Omental fat pad (tissue), 4 donors: ENCODE measurements at places on chromosomes 2 and 18.

- no peak for DNase-seq
Measured at GRCh38 chr18:5197032-5197434, at the start of gene AKAIN1. Gene AKAIN1, minus strand, starts transcription at chr18:5197257. Its CDS starts 204 bp downstream, at chr18:5197053.

GRCh38 chr2:227479865-227480475, 8.0 kb downstream of the AGFG1 start:
- no peak for DNase-seq

GRCh38 chr2:136243638-136244535, 125.9 kb upstream of the CXCR4 start:
- no peak for DNase-seq

- no peak for DNase-seq
Measured at GRCh38 chr2:144151851-144152250, 368.1 kb downstream of the ZEB2 start.

- no peak for DNase-seq
Measured at GRCh38 chr18:54792079-54792478, 36.2 kb upstream of the RAB27B start.

DNA sequence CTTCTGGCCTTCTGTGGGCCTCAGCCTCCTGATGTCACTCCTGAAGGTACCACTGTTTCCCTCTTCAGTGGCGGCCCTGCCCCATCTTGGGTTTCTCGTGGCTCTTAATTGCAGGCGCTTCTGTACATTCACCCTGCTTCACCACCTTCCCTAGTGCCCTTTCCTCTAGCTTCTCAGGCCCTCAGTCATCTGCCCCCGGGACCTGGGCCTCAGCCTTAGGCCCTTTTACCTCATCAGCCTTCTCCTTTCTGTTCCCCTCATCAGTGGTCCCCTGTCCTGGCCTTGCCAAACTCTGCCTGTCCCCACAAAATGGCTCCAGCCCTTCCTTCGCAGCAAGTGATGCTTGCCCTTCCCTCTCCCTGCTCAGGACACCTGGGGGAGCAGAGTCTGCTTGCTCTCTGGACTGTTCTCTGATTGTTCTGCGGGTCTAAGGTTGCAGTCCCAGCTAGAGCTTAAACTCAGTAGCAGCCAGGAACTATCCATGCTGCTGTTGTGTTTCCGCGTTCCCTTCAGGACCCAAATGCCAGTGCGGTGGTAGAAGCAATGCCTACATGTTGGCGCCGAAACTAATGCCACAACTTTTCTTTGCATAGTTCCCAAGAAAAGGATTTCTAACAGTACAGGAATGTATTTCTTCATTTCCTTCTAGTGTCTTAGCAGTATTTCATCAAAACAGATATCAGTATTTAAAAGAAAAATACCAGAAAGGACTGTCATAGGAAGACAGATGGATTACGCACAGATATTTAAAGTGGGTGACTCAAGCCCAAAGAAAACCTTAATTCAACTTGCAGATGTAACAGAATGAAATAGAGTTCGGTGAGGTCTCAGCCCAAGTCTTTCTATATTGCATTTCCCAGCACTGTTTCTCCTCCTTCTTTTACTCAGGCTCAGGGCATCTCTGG, 7.5 kb downstream of the ASB1 start:
- no peak for DNase-seq

DNA sequence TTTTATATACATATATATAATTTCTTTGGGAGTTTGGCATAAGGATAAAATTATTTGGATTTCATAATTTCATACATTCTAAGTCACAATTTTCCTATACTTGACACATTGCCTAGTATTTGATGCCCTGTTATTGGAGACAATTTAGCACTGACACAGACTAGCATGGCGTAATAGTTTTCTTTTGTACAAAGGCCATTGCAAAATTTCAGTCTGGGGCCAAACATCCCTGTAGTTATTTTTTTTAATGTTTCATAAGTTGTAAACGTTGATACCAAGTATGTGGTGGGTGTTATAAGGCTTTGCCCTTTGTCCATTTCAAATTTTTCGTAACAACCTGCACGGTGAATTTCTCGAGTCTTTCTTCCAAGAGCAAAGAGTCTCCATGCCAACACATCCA, 95.7 kb upstream of the NRP2 start:
- DNase-seq: no peak

GRCh38 chr2:143762176-143762928, 633.1 kb downstream of the ARHGAP15 start:
- DNase-seq: no peak

DNA sequence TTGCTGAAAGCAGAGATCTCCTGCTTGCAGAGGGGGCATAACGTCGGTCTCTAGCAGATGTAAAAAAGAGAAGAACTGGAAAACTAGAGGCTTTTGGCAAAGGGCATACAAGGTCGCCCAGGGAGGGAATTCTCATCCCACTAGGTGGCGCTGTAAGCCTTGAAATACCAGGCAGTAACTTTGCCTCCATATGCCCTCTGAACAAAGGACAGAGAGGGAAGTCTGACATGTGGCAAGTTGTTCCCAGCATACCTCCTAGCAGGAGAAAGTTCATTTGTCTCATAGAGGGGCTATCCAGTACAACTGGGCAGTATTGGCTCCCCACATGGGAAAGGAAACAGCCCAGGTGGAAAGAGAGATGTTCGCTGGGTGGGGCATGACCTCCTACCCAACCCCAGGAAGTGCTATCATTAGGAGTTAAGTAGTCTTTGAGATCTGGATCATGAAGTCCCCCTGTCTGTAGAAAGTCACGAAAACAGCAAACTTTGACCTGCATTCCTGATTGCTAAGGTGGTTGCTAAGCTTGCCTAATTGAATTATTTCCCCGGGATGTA, 39.9 kb downstream of the STK17B start:
- DNase-seq: peak; percentile 29

DNA sequence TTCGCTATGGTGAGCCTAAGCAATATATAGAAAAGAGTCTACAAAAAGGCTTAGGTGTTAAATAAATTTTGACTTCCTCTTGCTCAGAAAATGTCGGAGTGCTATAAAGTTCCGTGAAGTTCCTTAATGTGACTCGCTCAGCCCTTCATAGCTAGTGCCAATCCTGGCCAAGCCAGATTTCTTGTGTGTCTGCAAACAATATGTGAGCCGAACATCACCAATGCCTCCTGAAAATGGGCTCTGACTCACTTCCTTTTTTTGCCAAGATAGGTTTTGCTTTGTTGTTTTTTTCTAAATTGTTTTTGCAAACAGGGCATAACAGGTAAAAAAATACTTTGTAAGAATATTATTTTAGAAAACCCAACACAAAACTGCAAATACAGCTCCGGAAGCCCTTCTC, 26.1 kb downstream of the CDC42EP3 start:
- DNase-seq: no peak

GRCh38 chr18:63844254-63844653, 43.3 kb upstream of the SERPINB2 start:
- DNase-seq: no peak

DNA sequence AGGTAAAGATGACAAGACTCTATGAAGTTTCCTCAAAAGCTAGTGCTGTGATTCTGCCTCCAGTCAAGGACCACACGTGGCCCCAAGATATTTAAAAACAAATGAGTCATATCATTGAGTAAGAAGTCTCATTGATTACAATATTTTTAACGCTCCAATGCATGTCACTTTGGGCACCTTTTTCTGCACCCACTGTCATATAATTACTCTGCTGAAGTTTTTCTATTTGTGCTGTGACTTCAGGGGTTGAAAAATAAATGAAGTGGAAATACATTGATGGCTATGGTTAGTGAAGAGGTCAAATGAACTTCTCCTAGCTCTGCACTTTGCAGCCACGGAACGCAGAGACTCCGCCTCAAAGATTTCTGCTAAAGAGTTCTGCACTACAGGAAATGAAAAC, 344.3 kb upstream of the KYNU start:
- no peak for DNase-seq

DNA sequence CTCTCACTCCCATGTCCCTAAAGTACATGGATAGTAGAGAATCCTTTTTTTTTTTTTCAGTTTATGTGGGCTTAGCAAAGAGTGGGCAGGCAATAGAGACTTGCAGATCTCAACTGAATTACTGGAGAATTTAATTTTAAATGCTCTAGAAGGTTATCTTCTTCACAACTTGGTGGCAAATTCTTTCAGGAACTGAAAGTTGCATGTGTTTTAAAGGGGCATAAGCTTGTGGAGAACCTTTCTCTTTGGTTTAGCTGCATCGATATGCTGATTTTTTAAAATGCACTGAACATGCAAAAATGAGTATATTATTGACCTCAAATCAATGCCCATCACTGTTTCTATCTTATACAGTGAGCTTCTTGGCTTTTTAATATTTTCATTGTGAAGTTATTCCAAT, 24.9 kb upstream of the GALNT3 start:
- DNase-seq: no peak

GRCh38 chr2:203453858-203454451, 81.1 kb downstream of the RAPH1 start:
- DNase-seq: no peak

GRCh38 chr2:8837795-8838140, 355 bp upstream of the KIDINS220 start:
- no peak for DNase-seq

GRCh38 chr2:188986839-188987238, 12.7 kb downstream of the COL3A1 start:
- DNase-seq: no peak

GRCh38 chr2:2464094-2464493, 133.0 kb upstream of the MYT1L start:
- DNase-seq: no peak

DNA sequence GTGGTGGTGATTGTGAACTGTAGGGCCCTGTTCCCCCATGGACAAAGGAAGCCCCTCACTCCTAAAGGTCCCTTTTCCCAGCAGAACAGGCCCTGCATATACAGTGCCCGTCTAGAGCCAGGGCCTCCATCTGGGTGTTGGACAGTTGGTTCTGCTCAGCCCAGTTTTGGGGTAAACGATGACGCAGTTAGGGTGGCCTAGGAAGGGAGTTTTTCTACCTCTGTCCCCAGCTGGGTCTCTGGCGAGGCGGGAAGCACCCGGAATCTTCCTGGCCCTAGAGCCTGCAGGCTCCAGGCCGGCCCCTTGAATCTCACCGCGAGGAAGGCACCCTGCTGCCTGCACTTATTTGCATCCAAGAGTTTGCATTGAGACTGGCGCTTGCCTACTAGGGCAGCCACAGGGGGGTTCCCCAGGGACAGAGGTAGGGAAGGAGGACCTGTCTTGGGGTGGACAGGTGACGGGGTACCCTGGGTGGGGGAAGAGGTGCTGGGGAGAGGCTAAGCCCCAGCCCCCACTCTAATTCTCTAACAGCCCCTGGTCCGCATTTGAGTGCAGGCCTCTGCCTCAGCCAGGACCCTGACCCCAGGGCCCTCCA, 529 bp upstream of the MTA3 start:
- no peak for DNase-seq

GRCh38 chr18:49646873-49647272, 85.0 kb downstream of the LIPG start:
- no peak for DNase-seq

DNA sequence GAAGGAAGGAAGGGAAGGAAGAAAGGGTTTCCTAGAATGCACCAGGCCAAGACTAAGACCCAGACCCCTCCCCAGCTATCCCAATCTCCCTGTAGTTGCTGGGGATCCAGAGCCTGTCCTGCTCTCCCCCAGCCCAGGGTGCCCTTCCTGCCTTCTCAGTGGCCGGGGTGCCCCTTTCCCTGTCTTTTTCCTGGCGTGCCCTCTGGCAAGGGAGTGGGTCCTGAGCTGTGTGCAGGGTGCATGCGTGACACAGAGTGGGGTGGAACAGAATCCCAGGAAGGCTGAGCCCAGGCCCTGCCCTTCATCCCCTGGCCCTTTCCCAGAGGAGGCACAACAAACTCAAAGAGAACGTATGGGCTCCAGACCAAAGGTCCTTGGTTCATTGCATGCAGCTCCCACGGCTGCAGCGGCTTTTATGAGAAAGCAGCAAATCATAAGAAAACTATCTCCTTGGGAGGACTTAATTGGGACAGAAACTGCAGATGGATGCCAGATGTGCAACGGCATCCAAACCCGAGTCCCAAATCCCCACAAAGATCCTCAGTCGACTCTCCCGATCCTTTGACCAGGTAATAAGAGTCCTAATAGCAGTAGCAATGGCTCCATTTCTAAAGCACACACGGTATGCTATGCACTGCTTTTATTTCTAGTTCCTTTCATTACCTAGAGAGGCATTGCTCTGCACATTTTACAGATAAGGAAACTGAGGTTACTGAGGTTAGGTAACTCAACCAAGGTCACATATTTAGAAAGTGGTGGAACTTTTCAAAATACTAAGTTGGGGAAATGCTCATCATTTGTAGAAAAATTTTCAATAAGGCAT, 12.7 kb upstream of the ARID5A start:
- DNase-seq: no peak

GRCh38 chr2:133955169-133955568, 298.7 kb upstream of the MGAT5 start:
- no peak for DNase-seq
